GM13977 (cell line): ENCODE measurements at places on chromosomes 5 and 9.

GRCh38 chr9:136082496-136083361 lies 12.4 kb downstream of the NACC2 start:
- no peak for DNase-seq

DNA sequence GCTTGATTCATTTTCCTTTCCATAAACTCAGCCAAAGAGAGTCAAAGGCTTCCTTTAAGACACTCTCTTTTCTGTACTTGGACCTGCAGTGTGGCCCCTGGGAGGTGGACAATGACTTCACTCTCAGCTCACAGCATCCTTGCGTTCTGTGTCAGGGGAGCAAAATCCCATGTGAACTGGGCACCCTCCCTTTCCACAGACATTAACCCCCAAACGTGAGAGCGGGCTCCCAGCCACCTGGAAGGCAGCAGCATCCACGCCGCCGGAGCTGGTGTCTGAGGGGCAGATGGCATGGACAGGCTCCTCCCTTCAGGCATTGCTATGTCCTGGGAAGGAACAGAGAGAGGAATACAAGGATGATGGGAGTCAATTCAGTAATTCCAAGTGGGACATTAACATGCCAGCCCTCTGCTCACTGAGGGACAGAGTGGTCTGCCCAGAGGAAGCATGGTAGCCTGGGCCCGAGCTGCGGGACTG lies 39.5 kb downstream of the TRIP13 start:
- DNase-seq, result no peak

- no peak for DNase-seq
Observed at GRCh38 chr9:103210607-103211006, 215.5 kb downstream of the CYLC2 start.

DNA sequence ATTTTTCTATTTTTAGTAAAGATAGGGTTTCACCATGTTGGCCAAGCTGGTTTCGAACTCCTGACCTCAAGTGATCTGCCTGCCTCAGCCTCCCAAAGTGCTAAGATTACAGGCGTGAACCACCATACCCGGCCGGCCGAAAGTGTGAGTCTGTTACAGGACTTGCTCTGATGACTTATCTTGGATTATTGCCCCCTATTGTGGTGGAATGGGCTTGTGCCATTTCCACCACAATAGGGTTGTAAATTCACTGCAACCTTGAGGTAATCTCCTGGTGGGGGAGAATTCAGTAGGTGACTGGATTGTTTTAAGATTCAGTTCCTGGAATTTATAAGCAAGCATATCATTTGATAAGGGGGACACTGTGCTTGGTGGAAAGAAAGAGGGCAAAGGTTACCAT lies 15.0 kb upstream of the HMGCR start:
- no peak for DNase-seq
